ENCODE measurements at places on chromosomes 13 and 19.

DNA sequence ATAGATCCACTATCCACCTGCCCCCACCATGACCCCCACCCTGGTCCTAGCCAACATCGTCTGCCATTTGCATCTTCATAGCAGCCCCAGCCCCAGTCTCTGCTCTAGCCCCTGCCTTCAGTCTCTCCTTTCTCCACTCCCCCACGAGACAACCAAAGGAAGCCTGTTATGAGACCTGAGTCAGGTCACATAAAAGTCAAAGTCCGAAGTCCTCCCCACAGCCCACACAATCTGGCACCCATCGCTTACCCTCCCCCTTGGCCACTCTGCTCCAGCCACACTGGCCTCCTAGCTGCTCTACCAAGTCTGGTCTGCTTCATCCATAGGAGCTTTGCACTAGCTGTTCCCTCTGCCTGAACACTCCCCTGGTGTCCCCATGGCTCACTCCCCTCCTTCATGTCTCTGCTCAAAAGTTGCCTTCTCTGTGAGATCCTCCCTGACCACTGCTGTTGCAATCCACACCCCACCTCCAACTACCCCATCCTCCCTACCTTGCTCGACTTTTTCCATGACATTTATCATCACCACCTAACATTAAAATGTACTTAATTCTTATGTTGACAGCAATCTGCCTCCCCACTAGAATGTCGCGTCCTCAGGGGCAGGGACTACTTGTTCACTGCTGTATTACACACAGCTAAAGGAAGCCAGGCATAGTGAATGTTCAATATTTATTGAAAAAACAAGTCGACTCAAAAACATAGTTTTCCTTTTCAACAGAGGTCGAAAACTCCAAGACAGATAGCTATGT lies 1.2 kb upstream of the PLEKHG2 start:
- DNase-seq = no peak

GRCh38 chr19:12794196-12794941 lies 3.1 kb downstream of the JUNB start:
- no peak for DNase-seq

- no peak for DNase-seq
Measured at GRCh38 chr19:4374498-4375163, 25.7 kb downstream of the SH3GL1 start.

DNA sequence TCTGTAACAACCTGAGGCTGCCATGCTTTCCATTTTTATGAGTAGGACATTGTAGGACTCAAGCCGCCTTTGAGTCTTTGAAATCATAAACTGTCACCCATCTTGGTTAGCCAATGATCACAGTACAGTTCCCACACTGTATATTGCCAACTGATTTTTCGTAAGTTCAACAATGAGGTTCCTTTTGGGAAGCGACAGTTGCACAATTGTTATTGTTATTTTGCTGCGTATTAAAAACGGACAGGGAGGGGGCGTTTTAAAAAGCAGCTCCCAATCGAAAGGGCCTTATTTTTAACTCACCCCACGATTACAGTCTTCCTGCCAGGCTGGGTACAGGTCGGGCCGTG lies 601 bp downstream of the SLC46A3 start:
- no peak for DNase-seq

DNA sequence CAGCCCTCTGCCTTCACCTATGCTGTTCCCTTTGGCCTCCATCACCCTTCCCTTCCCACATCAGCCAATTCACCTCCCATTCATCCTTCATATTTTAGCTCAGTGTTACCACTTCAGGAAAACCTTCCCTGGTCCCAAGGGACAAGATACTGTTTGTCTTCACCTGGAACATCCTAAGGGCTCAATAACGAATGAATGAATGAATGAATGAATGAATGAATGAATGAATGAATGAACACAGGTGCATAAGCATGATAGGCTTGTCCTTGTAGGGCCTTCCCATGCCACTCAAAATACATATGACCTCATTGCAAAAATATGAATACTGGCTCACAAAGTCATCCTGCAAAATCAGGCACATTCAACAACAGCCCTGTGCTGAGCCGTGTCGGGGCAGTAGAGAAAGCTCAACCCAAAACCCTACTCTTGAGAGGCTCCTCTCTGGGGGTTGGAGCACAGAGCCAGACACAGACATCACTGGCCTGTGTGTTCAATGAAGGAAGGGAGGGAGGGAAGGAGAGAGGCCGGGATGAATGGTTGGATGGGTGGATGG lies 33.7 kb upstream of the TPM4 start:
- no peak for DNase-seq

- DNase-seq = no peak
Measured at GRCh38 chr13:23087880-23088279, 92.9 kb upstream of the SGCG start.

- DNase-seq = no peak
Measured at GRCh38 chr13:102593466-102593865, 3.3 kb upstream of the TPP2 start.

- DNase-seq = no peak
Measured at GRCh38 chr13:32661685-32662084, 75.4 kb downstream of the PDS5B start.

DNA sequence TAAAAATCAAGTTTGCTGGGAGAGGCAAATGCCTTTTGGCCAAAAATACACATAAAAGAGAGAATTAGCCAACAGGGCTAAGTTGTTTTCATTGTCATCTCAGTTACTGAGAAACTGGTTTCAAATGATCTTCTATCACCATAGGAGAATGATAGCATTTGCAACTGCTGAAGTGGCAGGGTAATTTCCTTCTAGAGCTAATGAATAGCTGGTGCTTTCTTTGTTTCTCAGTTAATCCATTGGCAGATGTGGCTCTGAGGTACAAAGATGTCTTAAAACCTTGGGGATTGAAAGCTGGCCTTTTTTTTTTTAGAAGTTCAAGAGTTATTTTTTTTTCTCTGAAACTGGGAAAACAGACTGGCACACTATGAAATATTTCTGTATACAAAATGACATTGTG lies 332.7 kb upstream of the KLF12 start:
- no peak for DNase-seq

- DNase-seq = no peak
Measured at GRCh38 chr13:38900188-38900587, 90.4 kb downstream of the STOML3 start.

DNA sequence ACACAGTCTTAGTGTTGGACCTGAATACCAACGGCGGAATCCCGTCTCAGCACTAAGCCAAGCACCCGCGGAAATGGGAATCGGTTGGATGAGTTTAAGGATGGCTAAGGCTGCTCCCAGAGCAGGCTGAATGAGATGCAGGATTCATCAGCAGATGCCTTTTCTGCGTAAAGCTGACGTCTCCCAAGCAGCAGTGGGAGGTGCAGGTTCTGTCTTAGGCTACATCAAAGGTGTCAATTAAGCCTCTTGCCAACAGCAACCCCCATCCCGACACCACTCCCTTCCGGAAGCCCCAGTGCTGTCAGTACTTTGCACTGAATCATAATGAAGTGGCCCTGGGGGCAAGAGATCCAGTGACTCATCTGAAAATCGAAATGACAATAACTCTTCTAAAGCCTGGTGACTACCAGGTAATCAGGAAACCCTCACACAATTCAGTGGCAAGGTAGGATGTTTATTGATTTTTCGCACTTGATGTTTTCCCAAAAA lies 275.6 kb downstream of the DCLK1 start:
- DNase-seq = no peak

GRCh38 chr19:17260842-17261325 lies 3.7 kb downstream of the USHBP1 start:
- peak; percentile 67 for DNase-seq

DNA sequence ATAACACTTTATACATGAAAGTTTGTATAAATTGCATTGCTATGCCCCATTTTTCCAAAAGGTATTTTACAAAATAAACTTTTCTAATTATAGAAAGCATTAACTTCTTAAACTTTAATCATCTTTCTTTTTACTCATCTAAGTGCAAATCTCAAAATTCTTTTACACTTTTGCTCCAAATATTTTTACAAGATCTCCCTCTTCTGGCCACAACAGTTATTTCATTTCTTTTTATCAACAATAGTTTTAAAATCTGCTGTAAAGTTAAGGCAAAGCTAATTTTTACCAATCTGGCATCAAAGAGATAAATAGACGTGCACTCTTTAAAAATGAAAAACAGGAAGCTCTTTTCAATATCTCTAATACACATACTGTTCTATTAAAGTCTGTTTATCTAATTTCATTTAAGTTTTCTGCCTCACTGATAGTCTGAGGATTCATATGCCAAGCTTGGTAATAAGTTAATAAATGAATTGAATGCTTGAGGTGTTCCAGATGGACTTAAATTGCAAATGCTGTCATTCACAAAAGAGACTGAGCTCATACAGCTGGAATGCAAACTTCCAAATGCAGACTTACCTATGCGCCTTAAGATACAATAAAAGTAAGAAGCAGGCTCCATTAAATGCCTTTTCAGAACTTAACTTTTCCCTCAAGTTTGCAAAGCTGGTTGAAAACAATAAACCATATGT lies 583.0 kb upstream of the ATXN8OS start:
- DNase-seq = no peak

DNA sequence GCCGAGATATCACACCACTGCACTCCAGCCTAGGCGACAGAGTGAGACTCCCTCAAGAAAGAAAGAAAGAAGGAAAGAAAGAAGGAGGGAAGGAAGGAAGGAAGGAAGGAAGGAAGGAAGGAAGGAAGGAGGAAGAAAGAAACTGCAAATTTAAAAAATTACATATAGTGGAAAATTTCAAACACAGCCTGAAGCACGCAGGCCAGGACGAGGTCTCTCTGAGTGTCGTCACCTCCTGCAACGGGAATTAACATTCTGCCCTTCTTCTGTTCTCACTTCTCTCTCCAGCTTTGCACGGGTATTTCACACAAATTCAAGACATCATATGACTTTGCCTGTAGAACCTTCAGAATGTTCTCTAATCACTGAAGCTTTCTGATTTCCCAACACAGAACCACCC lies 108.2 kb downstream of the GNG7 start:
- no peak for DNase-seq

DNA sequence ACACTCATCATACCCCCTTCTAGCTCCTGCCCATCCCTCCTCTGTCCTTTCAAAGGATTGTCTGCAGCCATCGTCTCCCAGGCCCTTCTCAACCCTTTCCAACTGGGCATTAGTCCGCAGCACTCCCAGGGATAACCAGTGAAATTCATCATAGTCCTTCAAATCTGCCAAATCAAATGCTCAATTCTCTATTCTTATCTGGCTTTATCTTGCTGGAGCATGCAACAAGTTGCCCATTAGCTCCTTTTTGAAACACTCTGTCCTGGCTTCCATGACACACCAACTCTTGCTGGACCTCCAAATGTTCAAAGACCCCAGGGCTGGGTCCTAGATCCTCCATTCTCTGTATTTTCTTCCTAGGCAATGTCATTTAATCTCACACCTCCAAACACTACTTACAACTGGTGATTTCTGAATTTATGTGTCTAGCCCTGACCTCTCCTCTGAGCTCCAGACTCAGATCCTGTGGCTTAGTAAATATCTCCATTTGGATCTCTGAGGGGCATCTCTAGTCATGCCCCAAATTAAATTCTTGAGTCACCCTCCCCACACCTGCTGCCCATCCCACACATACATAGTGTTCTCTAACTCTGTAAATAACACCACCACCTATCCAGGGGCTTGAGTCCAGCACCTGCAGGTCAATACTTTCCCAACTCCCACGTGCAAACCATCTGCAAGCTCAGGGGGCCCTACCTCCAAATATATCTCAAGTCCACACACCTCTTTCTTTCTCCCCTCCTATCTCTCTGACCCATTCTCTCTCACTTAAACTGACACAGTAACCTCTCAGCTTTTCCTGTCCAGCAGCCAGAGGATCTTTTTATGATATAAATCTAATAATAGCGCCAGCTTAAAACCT lies 9.1 kb upstream of the ANKRD10 start:
- no peak for DNase-seq

- no peak for DNase-seq
Measured at GRCh38 chr13:98785405-98785804, 32.9 kb upstream of the SLC15A1 start.

DNA sequence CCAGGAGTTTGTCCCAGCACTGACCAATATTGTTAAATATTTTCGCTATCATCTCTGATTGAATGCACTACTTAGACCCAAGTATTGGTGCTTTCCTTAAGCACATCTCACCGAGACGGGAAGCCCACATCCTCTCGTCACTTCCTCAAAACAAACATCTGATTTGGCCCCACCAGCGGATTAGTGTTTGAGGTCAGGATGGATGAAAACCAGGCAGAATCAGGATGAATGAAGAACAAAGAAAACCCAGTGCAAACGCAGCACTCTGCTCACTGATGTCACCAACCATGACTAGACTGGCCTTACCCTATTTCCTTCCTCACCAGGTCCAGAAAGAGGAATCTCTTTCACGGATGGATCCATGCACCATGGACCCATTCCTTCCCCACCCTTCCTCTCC lies 6.0 kb downstream of the PLAUR start:
- no peak for DNase-seq

DNA sequence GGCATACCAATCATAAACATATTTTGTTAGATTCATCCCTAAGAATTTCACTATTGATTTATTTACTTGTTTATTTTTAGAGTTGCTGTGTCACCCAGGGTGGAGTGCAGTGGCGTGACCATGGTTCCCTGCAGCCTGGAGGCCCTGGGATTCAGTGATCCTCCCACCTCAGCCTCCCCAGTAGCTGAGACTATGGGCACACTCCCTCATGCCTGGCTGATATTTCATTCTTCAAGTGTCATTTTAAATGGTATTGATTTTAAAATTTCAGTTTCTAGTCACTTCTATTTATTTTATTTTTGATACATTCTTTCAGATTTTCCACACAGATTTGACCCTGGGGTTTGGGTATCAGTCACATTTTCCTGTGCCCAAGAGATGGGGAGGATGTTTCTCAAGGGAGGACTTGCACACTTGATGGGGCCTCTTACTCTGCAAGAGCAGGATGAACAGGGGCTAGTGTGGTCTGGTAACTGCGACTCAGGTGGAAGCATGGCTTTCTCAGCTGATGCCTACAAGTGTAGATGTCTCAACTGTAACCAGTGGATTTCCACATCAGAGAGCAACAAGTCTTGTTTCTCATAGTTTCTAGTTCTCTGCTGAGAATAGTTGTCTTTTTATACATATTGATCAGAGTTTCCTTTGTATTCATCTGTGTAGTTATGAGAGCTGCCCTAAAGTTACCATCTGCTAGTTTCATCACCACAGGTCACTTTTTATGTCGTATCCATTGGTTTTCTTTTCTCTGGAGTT lies 40.2 kb downstream of the CCNE1 start:
- no peak for DNase-seq

DNA sequence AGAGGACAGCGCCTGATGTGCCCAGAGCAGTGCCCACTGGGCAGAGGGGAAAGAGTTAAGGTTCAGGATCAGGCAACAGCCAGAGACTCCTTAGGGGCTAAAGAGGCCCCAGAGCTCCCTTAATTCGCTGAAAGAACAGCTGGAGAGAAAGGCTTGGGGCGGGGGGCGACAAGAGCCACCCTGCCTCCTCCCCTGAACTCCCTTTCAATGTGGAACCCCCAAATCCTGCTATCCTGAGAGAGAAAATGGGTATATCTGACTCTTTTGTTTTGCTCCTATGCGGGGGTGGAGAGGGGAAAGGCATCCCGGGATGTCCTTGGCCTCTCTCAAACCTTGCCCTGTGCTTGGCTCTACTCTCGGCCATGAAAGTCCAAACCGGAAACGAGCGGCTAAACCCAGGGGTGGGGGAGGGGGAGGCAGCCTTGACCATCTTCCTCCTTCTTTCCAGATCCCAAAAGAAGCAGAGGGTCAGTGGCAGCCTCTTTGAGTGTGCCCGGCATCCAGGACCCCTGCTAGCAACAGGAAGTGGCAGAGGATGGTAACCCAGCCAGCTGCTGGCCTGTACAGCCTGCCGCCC lies 4.7 kb downstream of the PRKACA start:
- DNase-seq = no peak

- DNase-seq = no peak
Measured at GRCh38 chr13:114121496-114122126, 10.8 kb downstream of the RASA3 start.
